ENCODE measurements at places on chromosomes 11 and 22. TPM values are rescaled to one million over a fixed set of nuclear protein-coding genes. Genes with fewer than 3 reads are reported as not detected.

Gene FERMT3
- total RNA-seq: 217 TPM

DNA sequence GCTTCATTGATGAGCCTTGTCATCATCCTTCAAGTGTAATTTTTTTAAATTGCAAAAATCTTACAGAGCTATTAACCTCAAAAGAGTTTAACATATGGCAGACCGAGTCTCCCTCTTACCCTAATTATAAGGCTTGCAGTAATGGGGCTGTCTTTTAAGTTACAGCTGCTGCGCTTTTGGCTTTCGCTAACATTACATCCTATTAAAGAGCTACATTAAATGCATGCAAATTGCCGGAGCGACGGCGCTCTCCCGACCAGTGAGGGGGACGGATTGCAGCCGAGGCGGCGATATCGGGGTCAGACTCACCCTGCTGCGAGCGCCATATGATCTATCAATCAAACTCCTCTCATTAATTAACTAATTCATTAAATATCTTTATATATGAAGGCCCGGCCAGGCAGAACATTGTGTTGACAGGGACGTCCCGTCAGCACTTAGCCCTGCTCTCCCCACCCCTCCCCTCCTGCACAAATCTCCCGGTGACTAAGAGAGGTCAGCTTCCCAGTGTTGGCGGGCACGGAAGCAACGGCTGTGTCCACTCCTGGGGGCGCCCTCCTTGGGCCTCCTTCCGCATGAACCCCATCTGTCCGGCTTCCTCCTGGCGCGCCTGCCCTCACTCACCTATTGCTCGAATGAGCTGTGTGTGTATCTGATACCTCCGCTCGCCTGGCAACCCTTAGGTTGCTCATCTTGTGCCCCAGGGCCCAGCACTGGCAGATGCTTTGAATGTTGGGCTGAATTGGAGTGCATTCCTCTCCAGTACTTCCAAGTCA, 156.0 kb upstream of the CADM1 start:
- no peaks in the 10 kb centered on the region for H3K4me1 ChIP-seq
- H3K27me3 ChIP-seq: peaks cover 26% of the 10 kb centered on the region
- H3K36me3 ChIP-seq: no peaks in the 10 kb centered on the region
- DNase-seq: no peak
- no peak overlapping the region for H3K27ac ChIP-seq

DNA sequence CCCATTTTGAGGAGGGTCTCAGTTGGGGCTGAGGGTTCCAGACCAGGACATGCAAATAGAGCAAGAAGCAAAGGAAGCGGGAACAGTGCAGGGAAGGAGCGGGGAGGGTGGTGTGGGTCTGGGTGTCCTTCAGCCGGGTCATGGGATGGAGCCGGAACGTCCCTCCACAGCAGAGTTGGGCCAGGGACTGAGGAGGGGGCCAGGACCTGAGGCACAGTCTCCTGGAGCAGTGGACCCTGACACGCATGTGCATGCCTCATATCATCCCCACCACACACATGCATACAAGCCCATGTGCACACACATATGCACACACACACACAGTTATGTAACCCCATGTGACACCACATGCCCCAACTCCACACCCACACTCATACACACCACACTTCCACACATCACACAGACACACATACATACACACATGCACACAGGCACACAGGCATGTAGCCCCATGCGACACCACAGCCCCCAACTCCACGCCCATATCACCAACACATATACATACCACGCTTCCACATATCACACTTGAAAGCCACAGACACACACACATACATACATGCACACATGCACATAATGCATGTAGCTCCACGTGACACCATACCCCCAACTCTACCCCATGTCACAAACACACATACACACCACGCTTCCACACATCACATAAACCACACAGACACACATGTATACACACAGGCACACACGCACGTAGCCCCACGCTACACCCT, 1026.6 kb downstream of the BRD1 start:
- no peak for DNase-seq
- H3K4me3 ChIP-seq: no peak overlapping the region
- no peaks in the 10 kb centered on the region for H3K4me1 ChIP-seq
- H3K36me3 ChIP-seq: no peaks in the 10 kb centered on the region

GRCh38 chr22:49997932-49998717, 14.4 kb downstream of the IL17REL start:
- H3K36me3 ChIP-seq: no peaks in the 10 kb centered on the region
- H3K27me3 ChIP-seq: peaks cover 6% of the 10 kb centered on the region
- H3K27ac ChIP-seq: no peak overlapping the region
- H3K4me1 ChIP-seq: peaks cover 5% of the 10 kb centered on the region

DNA sequence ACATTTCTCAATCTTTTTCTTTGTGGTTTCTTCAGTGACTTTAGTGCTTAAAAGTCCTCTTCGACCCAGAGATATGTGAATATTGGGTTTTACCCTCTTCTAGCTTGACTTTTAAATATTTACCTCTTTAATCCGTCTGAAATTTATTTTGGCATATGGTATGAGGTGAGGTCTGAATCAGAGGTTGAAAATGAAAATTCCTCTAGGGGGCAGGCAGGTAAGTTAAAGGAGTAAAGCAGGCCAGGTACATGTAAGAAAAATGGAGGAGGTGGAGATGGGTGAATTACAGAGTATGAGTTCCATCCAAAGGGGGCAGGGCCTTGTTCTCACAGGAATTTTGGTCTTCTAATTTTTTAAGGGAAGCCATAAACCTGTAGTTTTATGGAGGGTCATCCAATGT, 263.8 kb upstream of the NARS2 start:
- DNase-seq: no peak
- H3K27ac ChIP-seq: no peak overlapping the region
- H3K4me1 ChIP-seq: no peaks in the 10 kb centered on the region
- peaks cover 10% of the 10 kb centered on the region for H3K27me3 ChIP-seq

Gene TRPM5
- total RNA-seq: not detected

GRCh38 chr11:69659591-69659990, 15.6 kb downstream of the LTO1 start:
- H3K36me3 ChIP-seq: no peaks in the 10 kb centered on the region
- H3K4me1 ChIP-seq: no peaks in the 10 kb centered on the region
- no peaks in the 10 kb centered on the region for H3K27me3 ChIP-seq
- H3K27ac ChIP-seq: no peak overlapping the region

Gene APOBEC3F
- 39.8 TPM for total RNA-seq

DNA sequence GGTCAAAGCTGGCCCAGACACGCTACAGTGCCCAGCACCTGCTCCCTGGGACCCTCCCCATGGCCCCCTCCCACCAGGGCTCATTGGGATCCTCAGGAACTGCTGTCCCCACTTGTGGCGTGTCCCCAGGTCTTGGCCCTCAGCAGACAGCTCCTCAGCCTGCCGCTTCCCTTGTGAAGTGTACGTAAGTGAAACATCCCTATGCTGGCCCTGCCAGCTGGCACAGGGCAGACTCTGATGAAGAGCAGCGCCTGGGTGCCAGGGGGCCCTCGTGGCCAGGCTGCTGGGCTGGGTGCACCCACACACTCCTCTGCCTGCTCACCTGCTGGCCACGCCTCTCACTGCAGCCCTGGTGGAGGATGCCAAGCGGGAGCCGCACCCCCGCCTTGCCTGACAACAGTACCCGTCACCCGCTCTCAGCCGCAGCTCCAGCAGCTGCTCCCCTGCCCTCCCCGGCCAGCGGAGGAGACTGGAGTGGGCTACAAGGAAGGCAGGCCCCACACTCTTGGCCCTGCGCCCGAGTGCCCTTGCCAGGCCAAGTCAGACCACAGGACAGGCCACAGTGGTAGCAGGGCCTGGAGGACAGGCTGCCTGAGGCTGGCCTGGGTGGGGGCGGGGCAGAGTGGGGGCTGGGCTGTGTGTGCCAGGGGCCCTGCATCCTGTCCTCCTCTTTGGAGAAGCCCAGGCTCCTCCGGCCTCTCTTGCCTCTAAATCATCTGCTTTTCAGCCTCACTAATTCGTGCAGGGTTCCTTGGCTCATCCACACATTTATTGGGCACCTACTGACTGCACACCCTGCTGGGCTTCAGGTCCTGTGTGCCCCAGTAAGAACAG, 39.5 kb downstream of the IGF2 start:
- H3K4me3 ChIP-seq: no peak overlapping the region
- no peaks in the 10 kb centered on the region for H3K36me3 ChIP-seq

GRCh38 chr11:2870969-2871680, 14.4 kb downstream of the CDKN1C start:
- no peak overlapping the region for H3K27ac ChIP-seq
- H3K36me3 ChIP-seq: no peaks in the 10 kb centered on the region
- H3K4me3 ChIP-seq: no peak overlapping the region
- no peak for DNase-seq

Gene ALDH3B1
- total RNA-seq: not detected

- H3K4me1 ChIP-seq: no peaks in the 10 kb centered on the region
- no peak for DNase-seq
- H3K27ac ChIP-seq: no peak overlapping the region
- H3K27me3 ChIP-seq: peaks cover 7% of the 10 kb centered on the region
- no peaks in the 10 kb centered on the region for H3K36me3 ChIP-seq
Observed at GRCh38 chr11:130804306-130805076, 111.8 kb downstream of the SNX19 start.

Gene FGF3
- total RNA-seq: not detected

Gene LAYN
- 40.1 TPM for total RNA-seq

DNA sequence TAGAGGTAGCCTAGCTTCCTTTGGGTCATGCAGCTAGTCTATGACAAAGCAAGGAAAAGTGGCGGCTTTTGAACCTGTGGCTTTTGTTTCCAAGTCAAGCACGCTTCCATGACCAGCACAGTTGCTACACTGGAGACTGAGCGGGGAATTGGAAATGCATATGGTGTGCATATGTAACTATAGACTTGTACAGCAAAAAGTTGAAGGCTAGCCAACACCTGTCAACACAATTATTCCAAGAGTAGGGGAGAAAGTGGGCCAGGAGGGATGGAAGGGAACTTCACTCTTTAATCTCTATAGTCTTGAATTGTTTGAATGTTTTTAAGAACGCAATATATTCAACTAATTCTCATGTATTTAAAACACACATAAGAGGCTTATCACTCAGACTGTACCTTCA, 218.5 kb upstream of the CADM1 start:
- no peaks in the 10 kb centered on the region for H3K27me3 ChIP-seq
- DNase-seq: no peak
- H3K4me3 ChIP-seq: no peak overlapping the region
- H3K36me3 ChIP-seq: no peaks in the 10 kb centered on the region

Gene OR8G5
- not detected for total RNA-seq

DNA sequence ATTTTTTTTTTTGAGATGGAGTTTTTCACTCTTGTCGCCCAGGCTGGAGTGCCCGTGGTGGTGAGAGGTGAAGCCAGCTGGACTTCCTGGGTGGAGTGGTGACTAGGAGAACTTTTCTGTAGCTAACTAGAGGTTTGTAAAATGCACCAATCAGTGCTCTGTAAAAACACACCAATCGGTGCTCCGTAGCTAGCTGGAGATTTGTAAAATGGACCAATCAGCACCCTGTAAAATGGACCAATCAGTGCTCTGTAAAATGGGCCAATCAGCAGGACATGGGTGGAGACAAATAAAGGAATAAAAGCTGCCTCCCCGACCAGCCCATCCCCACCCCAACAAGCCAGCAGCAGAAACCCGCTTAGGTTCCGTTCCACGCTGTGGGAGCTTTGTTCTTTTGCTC, 4.4 kb upstream of the RAPSN start:
- DNase-seq: no peak
- no peak overlapping the region for H3K4me3 ChIP-seq
- no peak overlapping the region for H3K27ac ChIP-seq
- no peaks in the 10 kb centered on the region for H3K27me3 ChIP-seq
- H3K4me1 ChIP-seq: peaks cover 4% of the 10 kb centered on the region

Gene PES1
- total RNA-seq: 56.2 TPM

- no peak overlapping the region for H3K27ac ChIP-seq
- no peak for DNase-seq
- H3K4me3 ChIP-seq: no peak overlapping the region
- peaks cover 15% of the 10 kb centered on the region for H3K27me3 ChIP-seq
Observed at GRCh38 chr11:118081241-118081958, 4.5 kb downstream of the TMPRSS4 start.

DNA sequence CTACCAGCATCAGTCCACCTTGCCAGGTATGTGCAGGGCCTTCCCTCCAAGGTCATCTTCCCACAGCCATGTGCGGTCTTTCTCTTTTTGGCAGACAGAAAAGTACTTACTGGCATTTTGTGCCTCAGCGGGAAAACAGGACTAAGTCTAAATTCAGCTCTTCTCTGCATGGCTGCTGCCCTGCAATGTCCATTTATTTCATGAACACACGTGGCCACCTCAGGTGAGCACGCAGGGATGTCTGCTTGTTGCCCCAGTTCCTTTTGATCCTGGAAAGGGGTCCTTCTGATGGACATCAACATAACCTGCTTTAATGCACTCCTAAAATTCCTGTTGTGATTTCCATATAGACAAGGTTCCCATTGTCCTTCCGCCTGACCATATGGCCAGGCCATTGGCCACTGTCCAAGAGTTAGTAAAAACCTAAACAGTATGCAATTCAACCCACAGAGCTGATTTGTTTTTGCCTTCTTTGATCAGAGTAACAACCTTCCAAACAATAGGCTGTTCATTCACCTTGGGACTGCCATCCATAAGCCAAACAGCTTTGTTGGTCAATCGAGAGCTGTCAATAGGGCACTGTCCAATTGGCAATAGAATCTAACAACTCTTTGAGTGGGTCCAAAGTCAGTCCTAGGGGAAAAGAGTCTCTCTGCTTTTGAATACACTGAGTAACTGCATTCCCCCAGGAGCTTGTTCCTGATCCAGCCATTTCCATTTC, 5.9 kb downstream of the TREH start:
- peaks cover 28% of the 10 kb centered on the region for H3K27me3 ChIP-seq
- H3K36me3 ChIP-seq: no peaks in the 10 kb centered on the region
- no peak overlapping the region for H3K4me3 ChIP-seq
- no peak overlapping the region for H3K27ac ChIP-seq
- H3K4me1 ChIP-seq: no peaks in the 10 kb centered on the region
- no peak for DNase-seq

- no peaks in the 10 kb centered on the region for H3K36me3 ChIP-seq
- H3K27me3 ChIP-seq: peaks cover 27% of the 10 kb centered on the region
- H3K4me3 ChIP-seq: no peak overlapping the region
- no peak overlapping the region for H3K27ac ChIP-seq
- peaks cover 9% of the 10 kb centered on the region for H3K4me1 ChIP-seq
Observed at GRCh38 chr22:35563211-35563610, 22.6 kb downstream of the RASD2 start.

Gene BLID
- total RNA-seq: not detected

Data from activated CD8-positive, alpha-beta memory T cell treated with anti-CD3 and anti-CD28 coated beads, Interleukin-2, amount 10 ng/mL, durations not matched to agents 7 days and 5 days (primary cell).